ENCODE measurements at places on chromosomes 7 and 10.
A peak's percentile ranks its signal among the peaks of the same experiment; 100 is the strongest.

- no peak for DNase-seq
Measured at GRCh38 chr7:121878918-121879464, 6.0 kb downstream of the PTPRZ1 start.

DNA sequence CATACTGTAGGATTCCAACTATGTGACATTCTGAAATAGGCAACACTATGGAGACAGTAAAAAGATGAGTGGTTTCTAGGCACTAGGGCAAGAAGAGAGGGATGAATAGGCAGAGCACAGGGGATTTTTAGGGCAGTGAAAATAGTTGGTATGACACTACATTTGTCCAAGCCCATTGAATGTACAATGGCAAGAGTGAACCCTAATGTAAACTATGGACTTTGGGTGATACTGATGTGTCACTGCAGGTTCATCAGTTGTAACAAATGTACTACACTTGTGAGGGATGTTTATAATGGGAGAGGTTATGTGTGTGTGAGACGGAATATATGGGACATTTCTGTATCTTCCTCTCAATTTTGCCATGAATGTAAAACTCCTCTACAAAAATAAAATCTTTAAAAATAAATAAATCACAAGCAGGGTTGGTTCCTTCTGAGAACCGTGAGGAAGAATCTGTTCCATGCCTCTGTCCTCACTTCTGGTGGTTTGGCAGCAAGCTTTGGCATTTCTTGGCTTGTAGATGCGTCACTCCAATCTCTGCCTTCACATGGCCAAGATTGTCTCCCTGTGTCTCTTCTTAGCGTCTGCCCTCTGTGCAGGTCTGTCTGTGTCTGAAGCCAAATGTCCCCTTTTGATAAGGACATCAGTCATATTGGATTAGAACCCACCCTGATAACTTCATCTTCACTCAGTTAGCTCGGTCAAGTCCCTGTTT, 83.1 kb upstream of the AGBL3 start:
- no peak for DNase-seq

DNA sequence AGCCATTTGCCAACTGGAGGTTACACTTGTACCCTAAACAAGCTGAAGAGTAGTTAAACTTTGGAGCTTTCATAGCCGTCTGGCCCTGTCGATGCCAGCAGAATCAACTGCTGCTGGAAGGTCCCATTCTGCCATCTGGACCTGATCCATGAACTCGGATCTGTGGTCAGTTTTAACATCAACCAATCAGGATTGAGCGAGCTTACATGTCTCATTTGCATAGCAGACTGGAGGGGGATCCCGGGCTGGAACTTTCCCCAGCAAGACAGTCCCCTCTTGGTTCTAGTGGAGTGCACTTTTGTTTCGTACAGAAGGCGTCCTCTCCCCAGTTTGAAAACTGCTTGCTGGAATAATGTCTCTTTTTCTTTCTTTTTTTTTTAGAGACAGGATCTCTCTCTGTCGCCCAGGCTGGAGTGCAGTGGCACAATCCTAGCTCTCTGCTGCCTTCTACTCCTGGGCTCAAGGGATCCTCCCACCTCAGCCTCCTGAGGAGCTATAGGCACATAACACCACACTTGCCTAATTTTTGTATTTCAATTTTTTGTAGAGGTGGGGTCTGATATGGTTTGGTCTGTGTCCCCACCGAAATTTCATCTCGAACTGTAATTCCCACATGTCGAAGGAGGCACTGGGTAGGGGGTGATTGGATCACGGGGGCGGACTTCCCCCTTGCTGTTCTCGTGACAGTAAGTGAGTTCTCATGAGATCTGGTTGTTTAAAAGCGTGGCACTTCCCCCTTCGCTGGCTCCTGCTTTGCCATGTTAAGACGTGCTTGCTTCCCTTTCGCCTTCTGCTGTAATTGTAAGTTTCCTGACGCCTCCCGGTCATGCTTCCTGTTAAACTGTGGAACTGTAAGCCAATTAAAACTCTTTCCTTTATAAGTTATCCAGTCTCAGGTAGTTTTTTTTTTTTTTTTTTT, 42.8 kb upstream of the SEPHS1 start:
- DNase-seq = no peak

GRCh38 chr7:114825423-114825951, 96.4 kb upstream of the MDFIC start:
- DNase-seq = no peak

DNA sequence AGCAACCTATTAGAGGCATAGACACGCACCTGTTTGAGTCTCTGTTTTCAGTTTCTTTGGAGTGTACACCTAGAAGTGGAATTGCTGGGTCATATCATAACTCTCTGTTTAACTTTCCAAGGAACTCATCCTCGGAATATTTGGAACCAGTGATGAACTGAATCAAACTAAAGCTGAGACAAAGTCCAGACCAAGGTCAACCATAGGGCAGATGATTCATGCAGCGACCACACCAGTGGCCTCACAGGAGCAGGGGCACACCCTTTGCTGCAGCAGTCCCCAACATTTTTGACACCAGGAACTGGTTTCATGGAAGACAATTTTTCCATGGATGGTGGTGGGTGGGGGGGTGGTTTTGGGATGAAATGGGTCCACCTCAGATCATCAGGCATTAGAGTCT, 4.9 kb upstream of the OPTN start:
- DNase-seq = no peak

- no peak for DNase-seq
Measured at GRCh38 chr10:77718957-77719356, 81.3 kb upstream of the KCNMA1 start.

DNA sequence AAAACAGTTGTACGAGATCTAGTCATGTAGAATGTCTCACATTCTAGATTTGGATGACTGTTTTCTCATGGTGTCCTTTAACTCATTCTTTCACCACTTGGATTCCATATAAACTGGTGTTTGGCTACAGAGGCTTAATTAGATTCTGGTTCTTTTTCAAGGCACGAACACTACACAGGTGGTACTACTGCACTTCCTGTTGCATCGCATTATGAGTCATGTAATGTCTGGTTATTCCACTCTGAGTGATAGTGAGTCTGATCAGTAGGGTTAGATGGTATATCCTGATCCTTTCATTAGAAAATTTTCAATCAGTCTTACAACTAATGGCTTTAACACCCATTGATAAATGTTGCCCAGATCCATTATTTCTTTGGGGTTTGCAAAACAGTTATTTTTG, 11.2 kb upstream of the AKAP9 start:
- no peak for DNase-seq

GRCh38 chr10:118101501-118101900, 54.8 kb upstream of the RAB11FIP2 start:
- DNase-seq = no peak

- DNase-seq = no peak
Measured at GRCh38 chr10:123017421-123018165, 8.8 kb downstream of the ACADSB start.

GRCh38 chr7:121681700-121682099, 191.3 kb upstream of the PTPRZ1 start:
- no peak for DNase-seq

DNA sequence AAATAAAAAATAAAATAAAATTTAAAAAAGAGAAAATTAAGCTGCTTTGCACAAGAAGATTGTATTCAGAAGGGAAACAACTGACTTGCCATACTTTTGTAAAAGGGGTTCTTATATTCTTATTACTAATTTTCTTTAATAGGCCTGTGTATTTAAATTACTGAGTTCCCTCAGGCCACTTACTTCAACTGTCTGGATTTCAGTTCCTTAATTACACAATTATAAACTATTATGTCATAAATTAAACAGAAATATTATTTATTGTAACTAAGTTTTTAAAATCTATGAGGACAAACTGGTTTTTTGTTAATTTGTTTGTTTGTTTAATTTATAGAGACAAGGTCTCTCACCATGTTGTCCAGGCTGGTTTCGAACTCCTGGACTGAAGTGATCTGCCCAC, 22.4 kb upstream of the MICU1 start:
- no peak for DNase-seq

DNA sequence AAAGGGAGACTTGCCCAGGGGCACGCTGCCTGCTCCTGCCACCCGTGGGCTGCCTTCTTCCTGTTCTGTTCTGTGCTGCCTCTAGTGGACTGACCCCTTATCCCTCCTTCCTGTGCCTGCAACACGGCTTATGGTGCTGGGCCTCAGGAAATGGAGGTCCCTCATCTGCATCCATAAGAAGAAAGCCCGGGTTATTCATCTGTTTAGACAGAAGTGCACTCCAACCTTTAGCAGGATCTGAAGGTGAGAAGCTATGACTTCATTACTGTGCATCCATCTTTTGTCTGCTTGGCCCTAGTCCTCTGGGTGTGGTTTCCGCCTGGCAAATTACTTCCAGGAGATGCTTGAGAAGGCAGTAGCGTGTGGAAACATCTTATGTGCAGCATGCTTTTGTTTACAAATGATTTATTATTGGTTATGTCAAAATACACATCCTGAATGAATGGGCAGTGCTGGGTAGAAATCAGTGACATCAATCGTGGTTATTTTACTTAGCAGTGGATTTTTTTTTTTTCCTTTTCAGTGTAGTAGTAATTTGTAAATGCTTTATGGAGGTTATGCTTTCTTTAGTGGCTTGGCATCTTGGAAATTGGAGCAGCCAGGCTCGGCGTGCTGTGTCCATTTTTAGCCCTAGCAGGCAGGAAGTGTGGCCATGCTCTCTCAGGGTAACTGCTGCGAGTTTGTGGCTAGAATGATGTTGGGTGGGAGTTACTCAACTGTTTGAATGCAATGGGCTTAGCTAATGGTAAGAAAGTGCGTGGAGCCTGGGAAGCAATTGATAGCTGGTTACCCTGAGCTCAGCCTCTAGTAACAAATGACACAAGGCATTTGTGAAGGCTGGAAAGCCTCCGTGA, 12.7 kb downstream of the PTPRE start:
- no peak for DNase-seq

DNA sequence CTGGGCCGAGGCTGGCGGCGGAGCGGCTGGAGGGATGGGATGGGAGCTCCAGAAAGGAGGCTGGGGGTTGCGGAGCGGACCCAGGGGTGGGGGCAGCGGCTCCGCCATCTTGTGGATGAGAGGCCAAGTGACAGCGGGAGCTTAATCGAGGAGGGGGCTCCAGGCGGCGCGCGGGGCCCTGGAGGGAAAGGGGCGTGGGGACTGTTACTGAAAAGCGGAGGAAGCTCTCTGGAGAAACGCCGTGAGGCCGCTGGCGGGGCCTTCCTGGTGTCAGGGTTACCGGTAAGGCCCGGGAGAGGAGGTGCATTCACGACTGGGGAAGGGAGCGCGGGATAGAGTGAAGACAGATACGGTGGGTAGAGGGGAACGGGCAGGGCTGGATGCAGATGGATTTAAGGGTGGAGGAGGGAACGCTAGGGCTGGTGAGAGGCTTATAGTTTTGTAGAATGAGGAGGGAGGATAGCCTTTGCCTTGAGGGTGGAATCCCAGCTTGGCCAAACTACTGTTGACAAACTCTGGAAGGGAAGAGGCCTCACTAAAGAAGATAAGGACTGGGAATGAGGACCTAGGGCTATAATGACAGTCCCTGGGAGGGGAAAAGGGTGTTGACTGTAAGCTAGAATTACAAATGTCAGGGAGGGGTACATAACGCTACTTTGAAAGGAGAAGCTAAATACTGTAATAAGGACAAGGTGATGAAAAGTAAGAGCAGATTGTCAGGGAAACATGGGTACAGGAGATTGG, 535 bp downstream of the BTRC start:
- DNase-seq = peak; percentile 18

DNA sequence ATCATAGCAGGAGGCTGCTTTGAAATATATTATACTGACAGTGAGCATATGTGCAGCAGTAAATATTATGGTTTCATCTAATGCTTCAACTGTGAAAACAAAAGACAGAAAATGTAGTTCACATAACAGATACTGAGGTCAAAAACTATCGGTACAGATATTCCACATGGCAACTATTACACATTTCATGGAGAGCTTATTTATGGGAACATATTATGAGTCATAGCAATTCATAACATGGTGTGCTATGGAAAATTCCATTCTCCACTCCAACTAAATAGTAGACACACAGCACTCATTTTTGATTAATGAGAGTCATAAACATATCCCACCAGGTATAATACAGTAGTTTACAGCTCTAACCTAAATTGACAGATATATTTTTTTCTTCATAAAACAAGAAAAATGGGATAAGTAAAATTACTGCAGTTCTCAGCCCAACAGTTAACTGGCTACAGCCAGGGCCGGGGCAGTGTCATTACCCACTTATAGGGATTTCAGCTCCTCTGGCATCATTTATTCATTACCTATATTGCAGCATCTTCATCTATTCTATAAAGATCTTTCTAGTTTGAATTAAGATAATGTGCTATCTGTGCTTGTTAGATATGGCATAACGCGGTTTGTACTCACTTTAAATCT, 475.6 kb upstream of the KLF6 start:
- DNase-seq = no peak

- DNase-seq = no peak
Measured at GRCh38 chr10:27372095-27372494, 131.5 kb upstream of the ACBD5 start.

DNA sequence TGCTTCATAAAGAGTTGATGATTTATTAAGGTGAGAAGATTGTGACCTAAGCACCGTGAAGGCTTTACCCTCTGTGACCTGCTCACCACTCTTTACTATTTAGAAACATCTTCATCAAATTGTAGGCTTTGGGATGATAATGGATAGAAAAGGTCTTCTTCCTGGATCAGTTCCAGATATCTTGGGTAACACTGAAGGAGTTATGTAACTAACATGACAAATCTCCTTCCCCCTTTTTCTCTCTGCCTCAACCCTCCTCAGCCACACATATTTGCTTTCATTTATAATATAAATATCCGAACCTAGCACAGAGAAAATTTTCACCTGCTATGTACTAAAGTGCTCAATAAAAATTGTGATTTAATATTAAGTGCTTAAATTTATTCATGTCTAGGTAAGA, 151.5 kb downstream of the FRMD4A start:
- no peak for DNase-seq

- DNase-seq = no peak
Measured at GRCh38 chr7:65338346-65338745, 35.3 kb upstream of the ZNF92 start.

- DNase-seq = no peak
Measured at GRCh38 chr7:106376026-106376799, 91.4 kb upstream of the NAMPT start.

DNA sequence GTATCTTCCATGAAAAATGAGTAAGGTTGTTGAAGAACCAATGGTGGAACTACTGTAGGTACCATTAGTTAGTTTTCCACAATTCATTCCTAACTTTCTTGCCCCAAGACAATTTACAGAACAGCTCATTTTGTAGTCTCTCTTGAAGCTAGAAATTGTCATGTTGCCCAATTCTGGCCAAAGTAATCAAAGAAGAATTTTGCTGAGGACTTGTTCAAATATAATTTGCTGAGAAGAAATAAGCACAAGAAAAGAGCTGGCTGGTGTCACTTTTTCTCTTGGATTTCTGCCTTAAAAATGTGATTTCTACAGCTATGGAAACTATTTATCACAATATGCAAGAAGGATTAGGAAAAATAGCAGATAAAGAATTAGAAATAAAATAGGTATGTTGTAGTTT, 199.2 kb upstream of the SEMA3A start:
- no peak for DNase-seq

- DNase-seq = no peak
Measured at GRCh38 chr7:121385800-121386179, 10.3 kb downstream of the FAM3C start.
